ENCODE measurements at places on chromosomes 4 and X. TPM values are rescaled to one million over a fixed set of nuclear protein-coding genes. Genes with fewer than 3 reads are reported as not detected.

DNA sequence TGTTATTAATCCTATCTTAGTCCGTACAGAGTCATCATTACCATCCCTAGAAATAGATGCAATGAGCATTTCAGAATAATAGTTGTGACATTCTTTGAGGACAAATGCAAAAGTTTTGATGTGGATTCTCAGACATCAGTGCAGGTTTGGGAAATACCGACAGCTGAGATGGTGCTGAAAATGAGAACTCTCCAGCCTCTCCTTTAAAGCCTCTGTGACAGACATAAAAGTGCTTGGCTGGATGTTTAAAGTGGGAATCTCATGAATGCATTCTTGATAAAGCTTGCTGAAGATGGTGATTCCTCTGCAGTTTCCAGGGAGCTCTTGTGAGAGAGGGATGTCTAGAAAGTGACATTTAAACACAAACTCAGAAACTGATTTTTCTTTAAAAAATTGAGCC is 35.0 kb upstream of the SLC7A11 start:
- DNase-seq, result no peak

GRCh38 chr4:36209941-36210649 is 34.2 kb downstream of the ARAP2 start:
- DNase-seq, result no peak

DNA sequence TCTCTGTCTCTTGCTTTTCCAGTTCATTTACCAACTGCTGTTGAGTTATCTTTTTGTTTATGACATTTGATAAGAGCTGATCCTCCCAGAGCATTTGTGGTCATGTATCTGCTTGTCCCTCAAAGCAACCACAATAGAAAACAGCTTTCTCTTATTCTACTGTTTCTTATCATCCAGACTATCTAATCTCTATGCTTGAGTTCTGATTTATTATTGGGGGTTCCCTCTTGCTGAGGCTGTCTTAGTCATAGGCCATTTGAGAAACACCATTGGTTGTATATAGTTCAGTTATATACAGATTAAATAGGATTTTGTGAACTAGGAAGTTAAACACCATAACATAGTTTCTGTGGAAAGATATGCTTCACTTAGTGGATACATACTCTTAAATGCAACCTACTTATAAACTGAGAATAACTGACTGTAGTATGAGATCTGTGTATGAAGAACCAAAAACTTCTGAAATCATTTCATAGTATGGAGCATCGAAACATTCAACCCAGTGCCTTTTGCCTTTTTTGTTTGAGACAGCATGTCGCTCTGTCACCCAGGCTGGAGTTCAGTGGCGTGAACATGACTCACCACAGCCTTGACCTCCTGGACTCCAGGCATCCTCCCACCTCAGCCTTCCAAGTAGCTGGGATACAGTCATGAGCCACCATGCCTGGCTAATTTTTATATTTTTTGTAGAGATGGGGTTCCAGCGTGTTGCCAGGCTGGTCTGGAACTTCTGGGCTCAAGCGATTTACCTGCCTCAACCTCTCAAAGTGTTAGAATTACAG is 75.8 kb downstream of the STIM2 start:
- peak; percentile 16 for DNase-seq

- no peak for DNase-seq
Observed at GRCh38 chr4:8722556-8722955, 130.0 kb downstream of the CPZ start.

DNA sequence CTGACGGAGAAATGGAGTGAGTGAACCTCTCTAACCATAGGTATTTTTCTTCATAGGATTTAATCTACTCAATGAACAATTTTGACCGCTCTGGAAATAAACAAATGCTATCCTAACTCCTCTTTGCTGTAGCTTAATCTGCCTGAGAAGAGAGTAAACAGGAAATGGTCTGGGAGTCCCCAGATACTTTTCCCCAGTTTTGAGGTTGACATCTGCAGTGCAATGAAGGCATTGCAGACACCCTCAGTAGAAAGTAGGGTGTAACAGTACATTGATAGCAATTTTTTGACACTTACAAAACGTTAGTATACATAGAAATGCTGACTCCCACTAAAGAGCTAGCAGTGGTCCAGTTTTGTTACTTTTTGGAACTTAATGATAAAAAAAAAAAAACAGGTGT is 495.9 kb upstream of the FAM241A start:
- no peak for DNase-seq

GRCh38 chrX:48573690-48574269 is 504 bp upstream of the RBM3 start:
- DNase-seq, result peak; percentile 85

IL9R gene
- total RNA-seq, result not detected

TCEAL8 gene
- total RNA-seq, result 56.3 TPM

VCX gene
- not detected for total RNA-seq

CTAG2 gene
- not detected for total RNA-seq

MAGEC3 gene
- total RNA-seq, result not detected
